ENCODE measurements at places on chromosomes 6 and 20. TPM values are rescaled to one million over a fixed set of nuclear protein-coding genes. Genes with fewer than 3 reads are reported as not detected.

DNA sequence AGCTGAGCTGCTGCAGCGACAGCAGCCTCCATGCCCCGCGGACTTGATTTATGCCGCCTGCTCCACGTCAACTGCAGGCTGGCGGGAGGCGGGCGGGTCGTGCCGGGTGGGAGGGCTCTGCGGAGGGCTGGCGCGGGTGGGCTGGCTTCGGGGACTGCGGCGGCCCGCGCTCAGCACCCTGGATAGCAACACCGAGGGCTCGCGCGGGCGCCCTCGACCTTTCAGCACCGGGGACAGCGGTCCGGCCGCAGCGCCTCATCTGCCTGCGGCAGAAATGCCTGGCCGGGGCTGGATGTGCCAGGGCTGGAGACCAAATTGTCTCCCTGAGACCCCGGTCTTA lies 792 bp downstream of the SNAP25 start:
- ATAC-seq = peak; percentile 90

DNA sequence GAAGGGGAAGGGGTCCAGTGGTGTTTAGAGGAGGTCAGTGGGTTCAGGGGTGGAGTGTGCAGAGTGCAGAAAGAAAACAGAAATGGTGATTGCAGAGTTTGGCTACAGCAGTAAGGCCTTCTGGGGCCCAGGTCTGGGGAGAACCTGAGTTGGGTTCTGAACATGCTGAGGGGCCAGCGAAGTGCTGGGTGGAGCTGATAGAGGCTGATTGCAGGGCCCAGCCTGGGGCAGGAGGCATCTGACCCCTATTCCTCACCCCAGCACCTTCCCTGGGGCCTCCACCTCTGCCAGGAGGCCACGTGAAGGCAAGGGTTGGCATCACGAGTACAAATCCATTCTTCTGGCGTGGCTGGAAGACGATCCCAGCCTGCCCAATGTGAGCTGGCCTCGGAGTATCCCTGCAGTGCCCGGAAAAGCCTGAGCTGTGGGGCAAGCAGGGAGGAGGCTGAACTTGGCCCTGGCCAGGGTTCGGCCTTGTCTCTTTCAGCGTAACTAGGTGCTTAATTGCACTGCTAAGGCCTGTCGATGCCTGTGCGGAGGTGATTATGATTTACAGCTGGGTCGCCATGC lies 35.3 kb downstream of the VSTM2L start:
- no peak for ATAC-seq

GRCh38 chr20:25484911-25485511 lies 77.5 kb downstream of the GINS1 start:
- peak; percentile 70 for ATAC-seq

- no peak for ATAC-seq
Measured at GRCh38 chr6:25277386-25277785, 1.8 kb upstream of the CARMIL1 start.

- no peak for ATAC-seq
Measured at GRCh38 chr6:40112350-40112749, 178.1 kb upstream of the MOCS1 start.

DNA sequence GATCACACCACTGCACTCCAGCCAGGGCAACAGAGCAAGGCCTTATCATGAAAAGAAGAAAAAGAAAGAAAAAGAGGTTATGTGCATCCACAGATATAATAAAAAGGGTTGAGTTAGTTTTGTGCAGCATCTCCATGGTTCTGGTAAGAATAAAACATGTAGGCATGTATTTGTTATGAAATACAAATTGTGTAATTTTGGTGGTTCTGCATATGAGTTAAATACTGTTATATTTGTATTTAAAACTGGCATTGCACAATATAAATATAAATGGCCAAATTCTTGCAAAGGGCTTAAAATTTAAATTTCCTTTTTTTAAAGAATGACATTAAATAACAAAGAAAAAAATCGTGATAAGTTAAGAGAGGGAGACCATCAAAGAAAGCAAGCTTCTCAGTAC lies 159.1 kb upstream of the PREP start:
- ATAC-seq = no peak

DNA sequence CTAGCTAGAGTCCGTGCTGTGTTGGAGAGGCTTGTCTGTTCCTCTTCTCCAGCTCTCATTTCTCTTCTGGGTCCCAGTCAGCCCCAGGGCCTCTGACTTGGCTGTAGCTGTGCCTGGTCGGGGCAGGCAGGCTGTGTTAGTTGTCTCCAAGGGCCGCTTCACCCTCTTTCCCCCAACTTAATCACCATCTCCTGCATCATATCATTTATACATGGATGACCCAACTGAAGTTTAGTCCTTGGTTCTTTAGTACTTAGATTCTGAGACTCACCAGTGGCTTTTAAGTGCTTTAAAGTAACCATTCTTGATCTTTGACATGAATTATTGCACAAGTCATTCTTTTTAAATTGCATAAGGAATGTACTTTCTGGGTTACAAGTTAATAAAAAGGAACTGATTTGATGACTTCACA lies 127.3 kb downstream of the RTN4IP1 start:
- peak; percentile 26 for ATAC-seq

DNA sequence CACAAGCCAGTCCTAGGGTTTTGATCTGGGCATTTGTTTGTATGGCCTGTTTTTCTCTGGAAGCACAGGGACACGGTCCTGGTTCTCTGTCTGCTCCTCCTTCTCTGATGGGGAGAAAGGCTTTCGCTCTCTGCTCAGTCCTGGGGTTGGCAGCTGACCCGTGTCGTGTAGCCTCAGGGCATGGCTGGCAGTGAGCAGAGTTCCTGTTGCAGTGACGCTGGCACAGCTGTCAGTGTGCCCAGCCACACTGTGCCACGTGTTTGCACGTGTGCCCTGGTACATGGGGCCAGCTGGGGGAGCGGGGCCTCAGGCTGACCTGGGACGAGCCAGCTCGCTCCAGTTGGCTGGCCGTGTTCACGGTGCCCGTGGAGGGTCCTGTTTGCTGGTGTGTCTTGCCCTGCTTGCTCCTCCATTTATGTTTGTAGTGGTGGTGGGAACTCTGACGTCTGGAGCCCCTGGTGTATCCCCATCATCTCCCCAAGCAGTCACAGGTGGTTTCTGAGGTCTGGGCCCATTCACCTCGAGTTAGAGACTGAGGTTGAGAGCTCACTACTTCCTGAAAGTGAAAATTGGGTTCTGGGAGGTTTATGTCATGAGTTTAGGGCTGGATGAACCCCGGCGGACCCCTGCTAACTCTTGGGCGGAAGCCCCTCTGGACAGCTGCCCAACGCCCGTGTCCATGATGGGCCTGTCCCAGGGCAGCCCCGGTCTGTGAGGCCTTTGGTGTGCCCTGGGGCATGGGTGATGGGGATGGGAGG lies 10.2 kb upstream of the DNAJC5 start:
- no peak for ATAC-seq

DNA sequence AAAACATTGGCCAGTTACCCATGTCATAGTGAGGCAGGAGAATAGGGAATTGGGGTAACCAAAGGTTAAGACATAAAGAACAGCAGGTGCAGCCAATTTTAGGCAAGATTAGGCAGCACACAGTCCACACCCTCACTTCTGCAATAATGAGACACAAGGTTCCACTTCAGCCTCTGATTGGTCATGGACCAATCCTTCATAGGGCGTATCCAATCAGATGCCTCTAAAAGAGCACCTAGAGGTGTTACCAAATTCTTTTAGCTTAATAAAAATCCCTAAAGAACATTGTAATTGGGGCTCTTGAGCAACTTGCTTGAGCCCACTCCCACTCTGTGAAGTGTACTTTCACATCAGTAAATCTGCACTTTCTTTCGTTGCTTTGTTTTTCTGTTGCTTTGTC lies 302.4 kb downstream of the PREX1 start:
- no peak for ATAC-seq

- peak; percentile 38 for ATAC-seq
Measured at GRCh38 chr6:93418408-93419303, 703 bp downstream of the EPHA7 start.

- ATAC-seq = peak; percentile 69
Measured at GRCh38 chr6:167079853-167080297, 43.0 kb upstream of the CCR6 start.

GRCh38 chr6:153087436-153087835 lies 43.6 kb downstream of the RGS17 start:
- no peak for ATAC-seq

GRCh38 chr6:156009656-156010055 lies 554.0 kb upstream of the NOX3 start:
- no peak for ATAC-seq

GRCh38 chr6:44642870-44643522 lies 255.5 kb downstream of the CDC5L start:
- ATAC-seq = peak; percentile 57

DNA sequence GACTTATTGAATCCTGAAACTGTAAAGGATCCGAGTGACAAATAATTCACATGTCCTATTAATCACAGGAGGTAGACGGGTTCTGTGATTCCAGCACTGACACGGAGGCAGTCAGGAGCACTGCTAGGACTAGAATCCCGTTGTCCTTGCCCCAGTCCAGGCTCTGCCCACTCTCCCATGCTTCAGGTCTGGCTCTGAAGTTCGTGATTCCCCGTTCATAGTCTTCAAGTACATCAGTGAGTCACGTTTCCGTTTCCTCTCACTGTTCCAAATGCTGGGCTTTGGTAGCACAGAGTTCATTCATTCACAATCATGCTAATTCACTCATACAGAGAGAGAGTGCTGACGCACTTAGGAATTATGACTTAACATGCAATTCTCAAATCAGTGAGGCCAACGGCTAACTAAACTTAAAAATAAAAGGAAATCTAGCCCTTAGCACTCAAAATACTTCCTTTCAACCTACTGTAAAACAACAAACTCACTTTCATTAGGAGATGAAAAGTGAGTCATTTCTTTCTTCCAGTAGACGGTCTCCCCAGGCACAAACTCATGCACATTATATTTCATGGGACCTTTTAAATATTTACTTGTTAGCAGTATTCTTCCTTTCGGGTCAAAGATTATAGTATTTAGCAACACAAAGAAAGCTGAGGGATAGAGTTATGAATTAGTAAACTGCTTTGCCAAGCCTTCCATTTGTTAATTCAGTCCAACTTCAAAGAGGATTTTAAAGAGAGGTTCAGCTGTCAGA lies 94.0 kb upstream of the NHSL1 start:
- ATAC-seq = peak; percentile 90

GRCh38 chr6:42498473-42499128 lies 46.9 kb upstream of the TRERF1 start:
- no peak for ATAC-seq

DNA sequence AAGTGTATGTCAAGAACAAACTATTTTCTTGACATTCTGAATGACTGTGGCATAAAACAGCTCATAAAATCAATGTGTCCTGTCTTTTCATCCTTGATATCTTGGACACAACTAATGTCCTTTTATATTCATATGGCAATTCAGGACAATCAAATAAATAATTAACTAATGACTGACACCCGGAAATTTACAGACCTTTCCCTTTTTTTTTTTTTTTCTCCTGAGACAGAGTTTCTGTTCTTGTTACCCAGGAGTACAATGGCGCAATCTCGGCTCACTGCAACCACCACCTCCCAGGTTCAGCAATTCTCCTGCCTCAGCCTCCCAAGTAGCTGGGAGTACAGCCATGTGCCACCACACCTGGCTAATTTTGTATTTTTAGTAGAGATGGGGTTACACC lies 107.1 kb upstream of the LGSN start:
- ATAC-seq = no peak

- no peak for ATAC-seq
Measured at GRCh38 chr20:43525021-43525420, 17.5 kb downstream of the L3MBTL1 start.

SLC35D3 gene
- total RNA-seq = not detected

RSPH4A gene
- total RNA-seq = not detected

SALL4 gene
- total RNA-seq = 0.44 TPM

BFSP1 gene
- 1.3 TPM for total RNA-seq

GGTLC1 gene
- total RNA-seq = not detected

OLIG3 gene
- total RNA-seq = not detected

LTA gene
- not detected for total RNA-seq

SAMD10 gene
- 5.7 TPM for total RNA-seq

SSTR4 gene
- total RNA-seq = not detected

METTL24 gene
- total RNA-seq = not detected

EGFL8 gene
- total RNA-seq = 10.2 TPM

ACTL10 gene
- 2.0 TPM for total RNA-seq

CYP39A1 gene
- 3.4 TPM for total RNA-seq

RALGAPA2 gene
- 15.9 TPM for total RNA-seq

TMEM74B gene
- total RNA-seq = 1.4 TPM

ULBP2 gene
- 5.2 TPM for total RNA-seq

FBXO5 gene
- total RNA-seq = 6.5 TPM

GJA1 gene
- total RNA-seq = 116 TPM

Data from esophagus mucosa (tissue), 1 donor.